ENCODE measurements at places on chromosomes 7 and 10.

- no peak for DNase-seq
Measured at GRCh38 chr10:53952698-53953630, 848.1 kb downstream of the PCDH15 start.

GRCh38 chr7:100152404-100152803, 3.7 kb downstream of the LAMTOR4 start:
- no peak for DNase-seq

DNA sequence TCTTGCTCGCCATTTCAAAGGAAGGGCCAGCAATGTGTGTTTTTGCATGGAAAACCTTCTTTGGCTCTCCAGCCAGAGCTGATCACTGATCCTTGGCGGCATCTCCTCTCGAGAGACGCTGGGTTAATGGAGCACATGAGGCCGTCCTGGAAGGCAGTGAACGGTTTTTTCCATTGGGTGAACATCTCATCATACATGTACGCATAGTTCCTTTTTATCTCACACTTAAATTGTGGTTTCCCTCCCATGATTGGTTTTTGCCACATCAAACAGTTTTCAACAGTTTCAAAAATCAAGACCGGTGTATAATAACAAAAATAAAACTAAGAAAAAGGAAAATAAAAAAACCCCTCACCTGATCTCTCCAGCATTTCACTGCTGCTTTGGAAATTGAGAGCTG, 276.4 kb downstream of the TCF7L2 start:
- DNase-seq = no peak

DNA sequence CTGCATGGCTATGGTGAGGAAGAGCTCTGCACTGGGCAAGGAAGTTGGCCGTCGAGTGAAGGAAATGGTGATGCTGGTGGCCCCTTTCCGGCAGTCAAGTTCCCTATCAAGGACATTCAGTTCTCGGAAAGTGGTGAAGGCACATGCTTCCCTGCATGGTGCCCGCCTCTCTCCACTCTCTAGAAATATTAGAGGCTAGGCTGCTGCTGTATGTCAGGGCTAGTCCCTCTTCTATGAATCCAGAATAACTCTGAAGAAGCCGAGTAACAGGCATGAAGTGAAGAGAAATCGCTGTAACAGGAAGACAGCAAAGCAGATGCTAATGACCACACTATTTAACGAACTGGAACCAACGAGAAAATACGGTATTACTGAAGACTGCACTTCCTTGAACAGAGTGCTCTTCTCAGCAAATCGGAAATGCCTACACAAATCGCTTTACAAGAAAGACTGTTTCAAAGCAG, 5.4 kb downstream of the IDI1 start:
- DNase-seq = no peak

GRCh38 chr10:6738112-6738768, 158.2 kb upstream of the PRKCQ start:
- DNase-seq = peak; percentile 23

DNA sequence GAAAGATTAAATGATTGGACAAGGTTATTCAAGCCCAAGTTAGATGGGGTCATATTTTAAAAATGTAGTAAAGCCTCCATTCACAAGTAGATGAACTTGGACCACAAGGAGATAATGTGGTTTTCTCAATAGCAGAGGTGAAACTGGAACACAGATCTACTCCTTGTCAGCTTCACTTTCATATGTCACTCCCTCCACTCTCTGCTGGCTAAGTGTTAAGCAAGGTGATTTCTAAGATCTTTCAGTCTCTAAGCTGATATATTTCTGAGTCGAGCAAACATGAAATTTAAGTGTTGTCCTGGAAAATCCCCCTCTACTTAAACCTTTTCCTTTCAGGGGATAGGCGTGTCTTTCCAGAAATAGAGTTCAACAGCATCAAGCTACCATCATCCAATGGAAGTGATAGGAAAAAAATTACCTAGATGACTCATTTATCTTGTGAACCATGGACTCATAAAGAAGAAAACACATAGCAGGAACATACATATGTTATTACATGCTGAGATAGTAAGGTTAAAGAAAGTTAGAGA, 275.0 kb downstream of the PTEN start:
- DNase-seq = no peak

- no peak for DNase-seq
Measured at GRCh38 chr10:47062441-47063200, 151.4 kb downstream of the PTPN20 start.

DNA sequence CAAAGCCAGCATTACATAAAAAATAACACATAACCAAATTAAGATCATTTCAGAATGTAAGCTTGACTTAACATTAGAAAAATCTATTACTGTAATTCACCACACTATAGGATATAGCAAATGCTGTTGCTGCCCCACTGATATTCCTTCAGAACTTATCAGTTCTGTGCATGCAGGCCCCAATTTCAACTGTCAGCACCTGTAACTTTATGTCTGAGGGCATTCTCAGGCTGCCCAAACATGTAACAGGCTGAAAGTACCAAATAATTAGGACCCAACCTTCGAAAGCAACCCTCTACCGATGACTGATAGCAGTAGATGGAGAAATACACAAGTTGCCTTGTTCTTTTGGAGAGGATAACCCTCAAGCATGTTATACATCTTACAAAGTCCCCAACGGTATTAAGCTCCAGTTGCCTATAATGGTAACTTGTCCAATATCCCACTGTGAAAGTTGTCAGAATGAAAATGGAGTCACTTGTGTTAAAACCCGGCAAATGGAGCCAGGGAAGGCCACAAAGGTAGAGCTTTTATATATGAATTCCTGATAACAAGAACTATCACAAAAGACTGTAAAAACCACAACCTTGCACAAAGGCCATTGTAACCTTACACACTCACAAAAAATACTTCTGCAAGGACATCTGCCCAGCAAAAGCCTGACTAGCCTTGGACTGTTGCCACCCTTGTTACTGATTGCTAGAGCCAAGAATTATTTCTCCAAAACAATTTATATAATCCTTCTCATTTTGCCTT, 66.9 kb upstream of the ZNF746 start:
- DNase-seq = no peak

- DNase-seq = no peak
Measured at GRCh38 chr10:68526634-68527307, 552 bp downstream of the SLC25A16 start.

DNA sequence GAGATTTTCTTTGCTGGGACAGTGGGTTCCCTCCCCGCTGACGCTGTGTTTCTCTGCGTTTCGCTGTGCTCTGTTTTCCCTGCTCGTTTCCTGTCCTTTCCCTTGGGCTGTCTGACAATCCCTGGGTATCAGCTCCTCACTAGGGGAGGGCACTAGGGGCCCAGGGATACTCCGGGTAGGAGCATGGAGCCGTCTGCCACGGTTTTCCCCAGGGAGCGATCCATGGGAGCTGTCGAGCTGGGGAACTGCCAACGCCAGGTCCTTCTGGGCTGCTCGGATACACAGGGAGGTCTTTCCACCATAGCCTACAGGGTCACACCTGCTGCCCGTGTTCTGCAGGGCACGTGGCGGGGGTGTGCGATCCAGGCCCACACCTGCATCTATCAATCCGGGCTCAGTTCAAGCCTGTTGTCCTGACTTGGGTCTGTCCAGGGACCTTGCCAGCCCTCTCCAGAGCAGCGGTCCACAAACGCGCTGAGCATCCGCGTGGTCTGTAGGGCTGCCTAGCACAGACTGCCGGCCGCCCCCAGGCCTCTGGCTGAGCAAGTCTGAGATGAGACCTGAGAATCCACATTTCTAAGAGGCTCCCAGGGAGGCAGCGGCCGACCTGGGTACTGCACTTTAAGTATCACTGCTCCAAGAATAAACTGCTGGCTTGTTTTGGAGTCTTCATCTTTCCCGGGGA, 263.1 kb downstream of the ELFN1 start:
- DNase-seq = no peak

Measured in LHCN-M2 (cell line).